ENCODE measurements at places on chromosomes 13 and 19.

GRCh38 chr13:75963302-75963701 lies 327.2 kb downstream of the LMO7 start:
- DNase-seq: no peak

GRCh38 chr13:21365574-21365973 lies 93.5 kb downstream of the ZDHHC20 start:
- DNase-seq: peak; percentile 6

DNA sequence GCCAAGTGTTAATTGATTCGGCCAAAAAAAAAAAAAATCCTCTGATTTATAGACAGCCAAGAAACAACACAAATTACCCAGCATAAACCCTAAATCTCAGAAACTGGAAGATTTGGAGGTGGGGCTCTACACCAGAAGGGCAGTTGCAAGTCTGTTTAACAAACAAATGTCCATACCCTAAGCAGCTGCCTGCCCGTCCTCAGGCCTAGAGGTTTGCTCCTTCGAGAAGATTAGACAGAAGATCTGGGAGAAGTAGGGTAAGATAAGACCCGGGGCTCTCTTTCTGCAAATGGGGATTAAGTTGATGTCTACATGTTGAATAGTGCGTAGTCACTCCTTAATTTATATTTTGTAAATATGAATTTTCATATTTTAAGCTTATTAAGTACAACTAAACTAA lies 3.4 kb upstream of the N4BP2L1 start:
- no peak for DNase-seq

DNA sequence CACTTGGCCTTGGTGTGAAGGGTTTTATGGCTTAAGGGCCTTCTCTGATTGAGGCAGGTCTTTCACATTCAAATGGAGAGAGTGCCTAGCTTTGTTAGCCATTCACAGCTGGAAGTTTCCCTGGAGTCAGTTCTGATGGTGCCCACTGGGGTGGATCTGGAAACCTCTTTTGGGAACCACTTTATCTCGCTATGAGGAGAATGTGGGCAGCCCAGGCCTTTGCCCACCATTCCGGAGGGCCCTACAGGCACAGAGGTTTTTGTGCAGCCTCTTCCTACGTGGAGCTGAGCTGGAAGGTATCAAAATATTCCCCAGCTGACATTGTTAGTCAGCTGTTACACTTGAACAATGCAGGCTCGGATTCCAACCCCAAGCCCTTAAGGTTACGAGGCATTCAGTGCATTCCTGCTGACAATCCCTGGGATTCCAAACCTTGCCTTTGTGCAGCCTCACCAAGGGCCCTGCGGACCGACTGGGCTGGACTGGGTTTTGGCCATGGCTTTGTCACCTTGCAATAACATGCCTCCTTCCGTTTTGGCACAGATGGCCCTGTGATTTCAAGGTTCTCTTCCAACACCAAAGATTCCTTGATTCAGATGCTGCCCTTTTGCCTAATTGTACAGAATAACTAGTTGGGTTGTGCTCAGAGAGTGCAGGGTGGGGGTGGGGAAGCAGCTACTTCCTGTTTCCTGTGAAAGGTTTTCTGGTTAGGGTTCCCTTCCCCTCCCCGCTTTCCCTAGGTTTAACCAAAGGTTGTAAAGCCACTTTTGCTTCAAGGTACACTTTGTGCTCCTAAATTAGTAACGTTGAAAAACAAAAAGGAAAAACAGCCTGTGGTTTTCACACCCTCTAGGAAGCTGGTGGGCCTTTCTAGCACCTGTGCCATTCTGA lies 27.0 kb downstream of the SAE1 start:
- peak; percentile 41 for DNase-seq

DNA sequence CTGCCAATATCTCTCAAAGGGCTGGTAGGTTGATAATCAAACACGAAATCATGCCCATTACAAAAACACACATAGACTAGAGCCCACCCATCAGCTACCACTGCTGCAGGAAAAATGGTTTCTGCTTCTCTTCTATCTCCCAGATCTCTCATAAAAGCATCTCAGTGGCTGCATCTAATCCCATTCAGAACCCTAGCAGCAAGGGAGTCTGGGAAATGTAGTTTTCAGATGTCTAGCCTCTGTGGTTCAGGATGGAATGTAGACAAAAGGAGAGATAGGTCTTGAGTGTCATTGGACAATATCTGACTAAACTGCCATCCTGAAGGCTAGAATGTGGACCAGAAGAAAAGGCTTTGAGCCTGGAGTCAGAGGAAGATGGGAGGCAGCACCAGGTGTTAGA lies 32.1 kb downstream of the RDH8 start:
- DNase-seq: no peak

DNA sequence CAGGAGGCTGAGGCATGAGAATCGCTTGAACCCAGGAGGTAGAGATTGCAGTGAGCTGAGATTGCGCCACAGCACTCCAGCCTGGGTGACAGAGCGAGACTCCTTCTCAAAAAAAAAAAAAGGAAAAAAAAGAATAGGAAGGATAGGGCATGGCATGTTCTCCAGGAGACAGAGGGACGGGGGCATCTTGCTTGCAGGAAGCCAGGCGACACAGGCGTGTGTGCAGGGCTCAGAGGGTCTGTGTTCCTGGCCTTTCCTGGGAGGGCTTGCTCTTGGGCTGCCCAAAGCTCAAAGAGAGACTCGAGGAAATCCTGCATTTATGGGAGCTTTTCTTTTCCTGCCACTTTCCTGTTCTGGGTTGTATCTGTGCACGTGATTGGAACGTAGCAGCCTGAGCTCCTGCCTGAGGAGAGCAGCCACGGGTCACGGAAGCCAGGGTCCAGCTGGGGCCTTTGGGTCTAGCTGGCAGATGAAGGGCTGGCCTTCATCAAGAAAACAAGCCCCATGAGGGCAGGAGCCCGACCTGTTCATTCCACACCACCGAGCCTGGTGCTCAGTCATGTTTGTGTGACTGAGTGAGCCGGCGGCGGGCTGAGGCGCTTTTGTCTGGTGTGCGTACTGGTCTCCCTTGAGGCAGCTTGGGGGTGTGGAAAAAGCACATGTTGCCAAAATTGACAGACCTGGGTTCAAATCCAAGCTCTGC lies 44.5 kb downstream of the CAPN12 start:
- DNase-seq: no peak

GRCh38 chr19:51508059-51508733 lies 6.6 kb upstream of the SIGLEC12 start:
- DNase-seq: no peak

- DNase-seq: no peak
Observed at GRCh38 chr13:63942372-63942771, 2526.7 kb upstream of the PCDH20 start.

- no peak for DNase-seq
Observed at GRCh38 chr19:49216071-49216470, 58.5 kb downstream of the TRPM4 start.

- DNase-seq: no peak
Observed at GRCh38 chr19:6318772-6319171, 14.6 kb downstream of the ACER1 start.

GRCh38 chr19:13918726-13919411 lies 12.9 kb downstream of the CC2D1A start:
- no peak for DNase-seq

DNA sequence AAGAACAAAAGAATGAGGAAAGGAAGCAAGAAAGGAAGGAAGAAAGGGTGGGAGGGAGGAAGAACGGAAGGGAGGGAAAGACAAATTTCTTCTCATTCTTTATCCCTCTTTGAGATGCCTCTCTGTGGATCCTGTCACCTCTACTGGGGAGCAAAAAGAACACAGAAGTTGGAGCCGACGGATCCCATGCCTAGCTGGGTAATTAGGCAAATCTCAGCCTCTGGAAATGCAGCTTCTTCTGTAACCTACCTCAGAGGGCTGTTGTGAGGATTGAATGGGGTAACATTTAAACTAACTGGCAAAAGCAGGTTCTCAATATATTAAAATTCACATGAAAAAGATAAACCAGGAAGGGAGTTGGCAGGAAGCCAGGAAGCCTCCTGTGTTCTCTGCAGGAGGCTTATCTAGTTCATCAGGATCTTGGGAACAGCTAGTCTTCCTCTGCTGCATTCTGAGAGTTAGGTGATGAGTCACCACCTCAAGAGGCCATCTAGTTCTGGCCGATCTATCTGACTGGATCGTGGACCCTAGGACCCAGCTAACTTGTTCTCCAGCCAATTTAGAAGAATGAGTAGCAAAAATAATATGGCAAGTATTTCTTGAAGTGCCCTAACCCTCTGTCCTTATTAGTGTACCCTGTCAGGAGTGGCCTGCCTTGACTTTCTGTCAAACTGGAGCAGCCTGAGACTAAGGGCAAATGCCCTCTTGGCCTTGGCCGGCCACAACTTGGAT lies 15.2 kb upstream of the CPB2 start:
- DNase-seq: no peak

- DNase-seq: no peak
Observed at GRCh38 chr13:97276862-97277269, 54.7 kb downstream of the MBNL2 start.

DNA sequence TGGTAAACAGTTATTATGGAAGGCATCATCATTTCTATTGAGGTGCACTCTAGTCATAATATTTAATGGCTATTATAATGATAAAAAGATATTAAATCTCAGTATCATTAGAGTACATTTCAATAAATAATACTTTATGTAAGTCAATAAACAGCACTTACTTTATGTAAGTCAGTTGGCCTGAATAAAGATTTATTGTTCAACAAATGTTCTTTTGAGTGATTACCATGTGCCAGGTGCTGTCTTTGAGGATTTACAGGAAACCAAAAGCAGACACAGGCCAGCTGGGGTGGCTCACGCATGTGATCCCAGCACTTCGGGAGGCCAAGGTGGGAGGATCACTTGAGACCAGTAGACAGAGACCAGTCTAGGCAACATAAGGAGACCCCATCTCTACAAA lies 5.0 kb upstream of the NKG7 start:
- DNase-seq: no peak

- DNase-seq: no peak
Observed at GRCh38 chr13:60355056-60355455, 42.0 kb upstream of the TDRD3 start.

GRCh38 chr19:48398102-48398374 lies 4.6 kb downstream of the GRIN2D start:
- no peak for DNase-seq

- no peak for DNase-seq
Observed at GRCh38 chr19:46480415-46480814, 9.1 kb upstream of the PNMA8A start.

GRCh38 chr13:40969169-40969901 lies 49.8 kb downstream of the ELF1 start:
- DNase-seq: peak; percentile 16

GRCh38 chr19:50899569-50899968 lies 11.6 kb downstream of the KLK4 start:
- no peak for DNase-seq

DNA sequence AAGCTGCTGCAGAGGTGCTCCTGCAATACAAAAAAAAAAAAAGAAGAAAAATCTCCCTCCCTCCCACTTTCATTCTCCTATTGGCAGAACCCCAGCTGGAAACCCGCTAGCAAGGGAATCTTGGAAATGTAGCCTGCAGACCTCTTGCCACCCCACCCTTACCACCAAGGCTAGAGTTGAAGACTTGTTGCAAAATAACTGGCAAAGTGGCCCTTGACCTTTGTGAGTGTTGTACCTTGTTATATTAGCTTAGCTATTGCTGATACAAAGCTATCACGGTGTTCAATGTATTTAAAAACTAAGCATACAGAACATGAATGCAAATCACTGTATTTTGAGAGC lies 57.5 kb upstream of the KCTD4 start:
- DNase-seq: no peak

DNA sequence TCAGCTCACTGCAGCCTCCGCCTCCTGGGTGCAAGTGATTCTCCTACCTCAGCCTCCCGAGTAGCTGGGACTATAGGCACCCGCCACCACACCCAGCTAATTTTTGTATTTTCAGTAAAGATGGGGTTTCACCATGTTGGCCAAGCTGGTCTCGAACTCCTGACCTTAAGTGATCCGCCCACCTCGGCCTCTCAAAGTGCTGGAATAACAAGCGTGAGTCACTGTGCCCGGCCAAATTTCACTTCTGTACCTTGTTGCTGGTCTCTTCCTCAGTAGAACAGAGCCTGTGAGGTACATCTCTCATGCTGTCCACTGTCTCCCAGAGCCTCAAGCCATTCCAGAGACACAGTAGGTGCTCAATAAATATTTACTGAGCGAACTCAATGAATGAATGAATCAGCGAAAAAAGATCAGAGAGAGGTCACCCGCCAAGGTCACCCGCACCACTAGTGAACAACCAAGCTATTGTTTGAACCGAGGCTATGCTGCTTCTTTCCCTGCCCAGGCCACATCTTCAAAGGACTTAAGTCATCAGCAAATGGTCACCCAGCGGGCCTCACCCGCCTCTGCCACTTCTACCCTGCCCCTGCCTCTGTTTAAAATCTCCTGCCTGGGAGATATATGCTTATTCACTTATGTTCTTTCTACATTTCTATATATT lies 9.3 kb downstream of the TMEM143 start:
- no peak for DNase-seq

- DNase-seq: no peak
Observed at GRCh38 chr13:74193391-74193790, 59.2 kb upstream of the KLF12 start.

DNA sequence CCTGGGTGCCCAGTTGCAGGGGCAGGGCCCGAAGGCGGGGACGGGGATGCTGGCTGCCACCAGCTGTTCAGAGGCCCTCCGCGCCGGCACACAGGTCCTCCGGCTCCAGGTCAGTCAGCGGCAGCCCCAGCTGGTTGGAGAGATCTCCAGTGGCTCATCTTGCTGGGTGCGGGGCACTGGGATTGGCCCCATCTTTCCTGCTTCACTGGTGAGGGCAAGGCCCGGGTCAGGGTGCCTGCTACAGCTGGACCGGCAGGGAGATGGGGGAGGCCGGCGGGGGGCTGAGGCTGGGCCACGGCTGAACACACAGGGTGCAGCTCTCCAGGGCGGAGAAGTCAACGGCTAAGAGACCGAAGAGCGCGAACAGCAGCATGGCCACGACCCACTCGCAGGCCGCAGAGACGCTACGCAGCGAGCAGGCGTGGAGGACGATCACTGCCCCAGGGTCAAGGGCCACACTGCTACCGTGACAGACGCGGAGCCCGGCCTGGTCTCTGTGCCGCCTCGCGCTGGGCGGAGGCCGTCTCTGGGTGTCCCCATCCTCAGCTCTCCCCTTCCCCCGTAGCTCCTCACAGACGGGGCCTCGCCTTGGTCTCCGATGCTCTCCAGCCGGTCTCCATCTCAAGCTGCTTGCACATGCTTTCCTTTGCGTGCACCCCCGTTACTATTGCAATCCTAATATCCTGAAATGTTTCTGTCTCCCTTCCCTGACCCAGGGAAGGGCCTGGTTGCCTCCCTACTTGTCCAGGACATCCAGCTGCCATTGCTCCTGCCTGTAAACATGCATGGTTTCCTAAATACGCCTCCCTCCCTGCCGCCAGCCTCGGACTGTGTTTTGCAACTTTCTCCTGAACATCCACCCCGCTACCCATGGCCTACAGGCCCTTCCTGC lies 12.3 kb downstream of the TMEM150B start:
- DNase-seq: no peak

GRCh38 chr13:32267836-32268439 lies 47.2 kb downstream of the ZAR1L start:
- peak; percentile 10 for DNase-seq

DNA sequence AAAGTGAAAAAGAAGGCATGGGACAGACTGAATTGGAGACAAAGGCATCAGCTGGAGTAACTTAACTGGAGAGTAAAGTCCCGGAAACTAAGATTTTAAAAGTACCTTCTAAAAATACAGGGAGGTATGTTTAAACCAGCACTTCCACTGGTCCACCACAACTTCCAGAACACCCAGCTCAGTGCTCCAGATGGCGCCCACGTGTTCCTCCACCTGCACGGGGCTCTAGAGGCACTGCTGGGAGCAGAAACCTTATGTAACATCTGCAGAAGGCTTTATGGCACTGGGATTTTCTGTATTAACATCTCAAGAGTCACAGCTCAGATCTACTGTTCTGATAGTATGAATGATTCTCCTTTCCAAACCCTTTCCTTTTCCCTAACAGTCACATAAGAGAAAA lies 252.1 kb downstream of the DCLK1 start:
- no peak for DNase-seq

All from T-cell (primary cell).